ENCODE measurements at places on chromosomes 7 and 10.
A peak's percentile ranks its signal among the peaks of the same experiment; 100 is the strongest.

DNA sequence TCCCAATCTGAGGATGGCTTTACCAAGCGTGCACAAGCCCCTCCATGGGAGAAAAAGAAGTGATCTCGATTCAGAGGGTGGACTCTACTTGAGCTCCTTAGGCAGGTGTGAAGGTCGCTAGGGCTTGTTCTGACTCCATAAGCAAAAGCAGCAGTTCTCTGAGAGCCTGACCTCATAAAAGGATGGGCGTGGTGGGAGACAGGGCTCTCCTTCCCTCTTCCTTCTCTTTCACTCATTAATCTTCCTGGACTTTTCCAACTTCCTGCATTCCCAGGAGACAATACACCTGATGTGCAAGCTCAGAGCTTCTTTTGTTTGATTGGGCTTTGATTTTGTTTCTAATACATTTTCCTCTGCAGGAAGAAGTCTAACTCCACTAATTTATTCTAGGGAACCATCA is 22.3 kb upstream of the TMEM72 start:
- DNase-seq: no peak

DNA sequence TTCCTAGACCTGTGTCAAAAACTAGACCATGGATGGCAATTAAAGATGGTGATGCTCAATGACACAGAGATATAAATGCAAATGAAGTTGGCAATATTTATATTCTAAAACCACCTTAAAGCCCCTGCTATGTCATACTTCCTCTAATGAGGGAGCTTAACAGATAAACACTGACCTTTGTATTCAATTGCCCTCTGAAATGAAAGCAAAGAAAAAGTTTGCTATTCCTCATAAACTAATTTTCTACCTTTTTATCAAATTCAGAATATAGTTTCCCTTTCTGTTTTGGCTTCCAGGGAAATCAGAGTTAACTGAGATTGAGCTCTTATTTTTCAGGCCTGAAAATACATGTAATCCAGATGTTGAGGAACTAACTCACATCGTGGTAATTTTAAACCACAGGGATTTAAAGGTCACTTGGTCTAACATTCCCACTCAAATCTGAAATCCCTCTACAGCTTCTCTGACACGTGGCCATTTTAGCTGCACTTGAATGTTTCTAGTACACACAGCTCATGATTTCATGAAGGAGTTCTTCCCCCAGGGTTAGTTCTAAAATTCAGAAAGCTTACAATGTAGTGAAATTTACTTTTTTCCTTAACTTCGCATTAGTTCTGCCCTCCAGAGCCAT is 37.9 kb upstream of the ABCB5 start:
- no peak for DNase-seq

GRCh38 chr7:786472-787255 is 45.6 kb upstream of the SUN1 start:
- DNase-seq: peak; percentile 76

DNA sequence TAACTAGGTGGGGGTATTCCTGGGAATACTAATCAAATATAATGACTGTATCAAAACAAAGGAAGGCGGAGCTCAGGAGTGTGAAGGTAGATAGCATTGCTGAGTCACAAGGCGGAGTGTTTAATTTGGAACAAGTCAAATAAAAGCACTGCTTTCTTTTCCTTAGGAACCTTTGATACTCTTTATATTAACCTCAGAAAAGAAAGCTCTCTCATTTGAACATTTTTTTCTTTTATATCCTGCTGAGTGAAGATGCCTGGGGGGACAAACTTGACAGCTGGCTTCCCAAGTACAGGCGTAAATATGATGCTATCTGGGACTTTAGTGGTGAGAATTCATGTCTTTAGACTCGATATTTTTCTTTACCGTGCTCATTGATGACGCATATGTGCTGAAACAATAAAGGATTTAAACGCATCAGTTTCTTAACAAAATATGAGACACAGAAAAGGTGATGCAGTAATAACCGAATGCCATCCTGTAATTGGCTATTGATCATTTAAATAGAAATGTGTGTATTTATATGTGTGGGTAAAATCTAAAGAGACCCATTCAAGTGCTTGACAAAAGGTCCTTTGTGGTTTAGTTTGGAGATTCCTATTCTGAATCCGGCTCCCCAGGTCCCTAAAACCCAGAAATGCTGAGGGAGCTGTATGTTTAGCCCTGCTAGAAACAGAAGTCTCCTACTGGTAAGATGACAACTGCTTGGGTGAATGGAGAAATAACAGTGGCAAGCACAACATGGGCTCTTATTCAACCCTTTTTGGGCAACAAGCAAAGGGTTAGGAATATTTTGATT is 102.7 kb downstream of the PRTFDC1 start:
- no peak for DNase-seq

DNA sequence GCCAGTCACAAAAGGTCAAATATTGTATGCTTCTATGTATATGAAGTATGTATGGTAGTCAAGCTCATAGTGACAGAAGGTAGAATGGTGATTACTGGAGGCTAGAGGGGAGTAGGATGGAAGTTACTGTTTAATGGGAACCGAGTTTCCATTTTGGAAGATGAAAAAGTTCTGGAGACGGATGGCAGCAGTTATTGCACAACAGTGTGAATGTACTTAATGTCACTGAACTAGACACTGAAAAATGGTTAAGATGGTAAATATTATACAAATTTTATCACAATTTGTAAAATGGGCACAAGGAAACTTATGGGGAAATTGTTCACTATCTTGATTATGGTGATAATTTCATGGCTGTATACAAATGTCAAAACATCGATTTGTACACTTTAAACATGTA is 284.6 kb downstream of the GFRA1 start:
- no peak for DNase-seq

DNA sequence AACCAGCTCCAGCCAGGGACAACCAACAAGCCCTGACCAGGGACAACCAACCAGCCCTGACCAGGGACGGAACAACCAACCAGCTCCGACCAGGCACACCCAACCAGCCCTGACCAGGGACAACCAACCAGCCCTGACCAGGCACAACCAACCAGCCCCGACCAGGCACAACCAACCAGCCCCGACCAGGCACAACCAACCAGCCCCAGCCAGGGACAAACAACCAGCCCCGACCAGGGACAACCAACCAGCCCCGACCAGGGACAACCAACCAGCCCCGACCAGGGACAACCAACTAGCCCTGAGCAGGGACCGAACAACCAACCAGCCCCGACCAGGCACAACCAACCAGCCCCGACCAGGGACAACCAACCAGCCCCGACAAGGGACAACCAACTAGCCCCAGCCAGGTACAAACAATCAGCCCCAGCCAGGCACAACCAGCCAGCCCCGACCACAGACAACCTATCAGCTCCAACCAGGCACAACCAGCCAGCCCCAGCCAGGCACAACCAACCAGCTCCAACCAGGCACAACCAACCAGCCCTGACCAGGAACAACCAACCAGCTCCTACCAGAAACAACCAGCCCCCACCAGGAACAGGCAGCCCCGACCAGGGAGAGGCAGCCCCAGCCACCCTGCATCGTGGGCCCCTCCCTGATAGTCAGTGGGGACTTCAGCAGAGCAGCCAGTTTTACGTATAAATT is 56.4 kb downstream of the PROSER2 start:
- no peak for DNase-seq

DNA sequence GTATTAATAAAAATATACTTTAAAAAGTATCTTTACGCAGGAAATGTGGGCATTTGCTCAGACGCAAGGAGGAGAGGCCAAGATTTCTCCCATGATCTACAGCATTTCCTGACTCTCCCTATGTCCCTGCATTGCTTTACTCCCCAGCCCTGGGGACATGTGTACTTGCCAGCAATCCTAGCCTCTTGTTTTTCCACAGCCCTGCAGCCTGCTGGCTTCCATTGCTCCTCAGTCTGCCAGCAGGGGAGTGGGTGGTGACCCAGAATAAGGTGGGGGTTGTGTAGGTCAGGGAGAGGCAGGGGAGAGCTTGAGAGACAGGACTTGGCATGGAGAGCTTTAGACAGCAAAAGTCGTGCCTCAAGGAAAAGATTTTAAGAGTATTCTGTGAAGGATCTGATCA is 307.7 kb downstream of the CDK14 start:
- DNase-seq: no peak

- DNase-seq: no peak
These were observed 18.5 kb downstream of the DIP2C start for GRCh38 chr10:670990-671389.

DNA sequence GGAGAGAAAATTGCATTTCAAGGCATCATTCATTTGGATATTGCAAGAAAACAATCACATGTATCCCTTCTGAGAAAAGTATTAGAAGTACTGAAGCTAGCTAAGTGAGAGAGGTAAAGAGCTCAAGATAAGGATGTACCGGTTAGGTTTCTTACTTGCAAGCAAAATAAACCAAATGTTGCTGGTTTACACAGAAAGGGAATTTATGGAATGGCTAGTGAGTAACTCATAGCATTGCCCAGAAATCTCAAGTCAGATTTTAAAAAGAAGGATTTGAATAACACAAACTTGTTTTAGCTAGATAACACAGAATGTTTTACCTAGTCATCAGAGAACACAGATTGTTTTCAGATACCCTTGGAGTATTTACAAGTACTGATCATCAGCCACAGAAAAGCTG is 30.6 kb downstream of the KLHL7 start:
- DNase-seq: no peak

DNA sequence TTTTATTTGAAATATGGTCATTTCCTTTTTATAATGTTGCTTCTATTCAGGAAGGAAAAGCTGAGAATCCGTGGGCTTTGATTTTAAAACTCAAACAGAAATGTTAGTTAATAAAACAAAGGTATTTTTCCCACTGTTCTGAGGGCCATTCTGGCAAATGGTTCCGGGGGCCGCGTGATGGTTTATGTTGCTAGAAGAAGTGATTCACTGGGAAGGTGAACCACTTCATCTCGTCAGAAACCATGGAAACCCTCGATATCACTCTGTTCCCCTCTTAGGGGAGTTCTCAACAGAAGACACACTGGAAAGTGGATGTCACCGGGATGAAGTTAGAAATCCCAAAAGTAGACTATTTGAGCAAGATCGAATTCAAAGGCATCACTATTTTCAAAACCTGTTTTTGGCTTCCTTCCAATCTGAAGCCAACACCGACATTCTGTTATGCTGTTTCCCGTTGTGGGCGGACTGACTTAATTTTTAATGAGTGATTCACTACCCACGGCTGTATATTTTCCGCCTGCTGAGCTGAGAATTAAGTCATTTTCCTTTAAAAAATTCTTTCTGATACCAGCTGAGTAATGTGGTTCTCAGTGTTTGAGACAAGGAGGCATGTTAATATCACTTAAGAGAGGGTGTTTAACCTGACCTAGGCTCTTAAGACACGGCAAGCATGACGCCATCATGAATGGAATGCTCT is 84.1 kb downstream of the PTPRE start:
- DNase-seq: peak; percentile 22

- no peak for DNase-seq
These were observed 29.4 kb upstream of the GPR26 start for GRCh38 chr10:123636598-123637325.

- no peak for DNase-seq
These were observed 132.9 kb downstream of the ADRA2A start for GRCh38 chr10:111209692-111210091.

GRCh38 chr10:91036807-91037411 is 116.0 kb upstream of the ANKRD1 start:
- no peak for DNase-seq

GRCh38 chr7:82678716-82679115 is 235.1 kb upstream of the CACNA2D1 start:
- DNase-seq: peak; percentile 10

- DNase-seq: no peak
These were observed 352.6 kb downstream of the PRPF18 start for GRCh38 chr10:13939391-13939790.

- DNase-seq: no peak
These were observed 5.5 kb downstream of the GIMAP7 start for GRCh38 chr7:150520145-150520544.

DNA sequence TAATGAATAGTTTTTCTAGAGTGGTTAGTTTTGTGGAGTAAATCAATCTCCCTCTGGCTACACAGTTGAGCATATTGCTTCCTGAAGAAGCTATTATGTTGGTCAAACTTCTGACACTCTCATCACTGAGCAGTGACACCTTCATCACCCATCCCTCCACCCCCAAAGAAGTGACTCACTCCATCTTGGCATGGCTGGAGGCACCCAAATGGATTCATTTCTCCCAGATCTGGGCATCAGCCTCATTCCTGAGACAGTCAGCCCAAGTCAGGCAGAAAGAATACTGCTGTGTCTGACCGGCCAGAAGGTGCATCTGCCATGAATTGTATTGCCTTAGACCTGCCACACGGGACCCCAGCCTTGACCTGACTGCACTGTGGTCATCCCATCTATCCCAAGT is 117.0 kb upstream of the HABP2 start:
- no peak for DNase-seq

DNA sequence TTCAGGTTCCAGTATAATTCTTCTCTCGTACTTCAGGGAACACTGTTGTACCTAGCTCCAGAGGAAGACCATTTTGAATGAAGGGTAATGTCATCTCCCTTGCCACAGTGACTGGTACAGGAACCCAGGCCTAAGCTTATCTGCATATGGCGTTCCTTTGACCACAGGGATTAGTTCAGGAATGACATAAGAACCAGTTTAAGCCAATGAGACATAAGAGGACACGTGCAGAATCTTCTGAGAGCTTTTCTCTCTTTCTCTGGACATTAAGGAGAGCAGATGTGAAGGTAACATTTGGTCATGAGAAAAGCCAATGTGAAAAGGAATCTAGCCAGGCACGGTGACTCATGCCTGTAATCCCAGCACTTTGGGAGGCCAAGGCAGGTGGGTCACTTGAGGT is 21.8 kb upstream of the HIBADH start:
- DNase-seq: no peak

GRCh38 chr7:154906201-154906600 is 96.7 kb downstream of the PAXIP1 start:
- no peak for DNase-seq

DNA sequence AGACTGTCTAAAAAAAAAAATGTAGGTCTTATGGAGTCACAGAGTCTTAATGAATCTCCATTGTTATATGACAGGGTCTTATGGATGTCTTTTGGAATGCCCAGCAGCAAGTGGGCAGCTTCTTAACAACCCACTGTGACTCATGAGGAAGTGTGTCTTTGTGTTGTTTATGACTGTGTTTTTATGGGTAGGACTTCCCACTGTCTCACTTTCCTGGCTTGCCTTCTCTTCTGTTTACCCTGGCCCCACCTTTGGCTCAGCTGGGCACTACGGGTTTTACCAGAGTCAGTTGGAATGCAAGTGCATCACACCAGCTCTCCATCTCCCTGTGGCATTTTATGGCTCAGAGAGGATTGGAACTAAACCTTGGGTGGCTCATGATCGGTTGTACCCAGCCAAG is 580.5 kb downstream of the AUTS2 start:
- DNase-seq: no peak

DNA sequence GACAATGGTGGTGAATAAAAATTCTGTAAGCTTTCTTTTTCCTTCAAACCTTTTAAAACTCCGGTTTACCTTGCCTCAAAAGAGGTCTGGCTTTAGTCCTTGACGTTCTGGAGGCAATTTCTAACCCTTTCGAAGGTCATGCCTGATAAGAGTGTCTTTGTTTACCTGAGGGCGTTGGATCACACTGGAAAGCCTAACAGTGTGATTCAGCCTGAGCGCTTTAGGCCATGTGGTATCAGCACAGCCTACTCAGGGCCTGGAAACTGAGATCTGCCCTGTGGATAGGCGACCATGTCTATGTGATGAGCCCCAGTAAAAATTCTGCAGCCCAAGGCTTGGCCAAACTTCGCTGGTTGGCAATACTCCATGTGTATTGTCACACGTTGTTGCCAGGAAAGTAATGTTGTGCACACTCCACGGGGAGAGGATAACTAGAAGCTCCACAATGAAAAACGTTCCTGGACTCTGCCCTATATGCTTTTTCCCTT is 10.7 kb downstream of the CCDC6 start:
- no peak for DNase-seq

GRCh38 chr7:90869335-90869734 is 273.2 kb downstream of the CDK14 start:
- no peak for DNase-seq

Data from stimulated activated naive CD4-positive, alpha-beta T cell (primary cell).